ENCODE measurements at places on chromosomes 2 and 18.

- no peak for DNase-seq
These were observed 177.4 kb downstream of the RPIA start for GRCh38 chr2:88868861-88869260.

DNA sequence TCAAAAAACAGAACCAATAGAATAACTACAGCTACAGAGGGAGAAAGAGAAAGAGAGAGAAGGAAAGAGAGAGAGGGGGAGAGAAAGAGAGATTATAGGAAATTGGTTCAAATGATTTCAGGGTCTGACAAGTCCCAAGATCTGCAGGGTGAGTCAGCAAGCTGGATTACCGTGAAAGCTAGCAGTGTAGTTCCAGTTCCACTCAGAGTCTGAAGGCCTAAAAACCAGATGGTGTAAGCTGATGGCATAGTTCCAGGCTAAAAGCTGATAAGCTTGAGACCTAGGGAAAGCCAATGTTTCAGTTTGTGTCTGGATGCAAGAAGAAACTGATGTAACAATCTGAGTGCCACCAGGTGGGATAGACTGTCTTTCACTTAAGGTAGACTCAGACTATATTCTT, 397.7 kb downstream of the TRIB2 start:
- no peak for DNase-seq

GRCh38 chr18:63523660-63524059, 18.5 kb upstream of the SERPINB12 start:
- DNase-seq: no peak

- no peak for DNase-seq
These were observed 62.2 kb downstream of the PPP4R1 start for GRCh38 chr18:9552191-9552590.

- DNase-seq: no peak
These were observed 1196.1 kb upstream of the CDH2 start for GRCh38 chr18:29373000-29373399.

- no peak for DNase-seq
These were observed 88.0 kb downstream of the ITGB1BP1 start for GRCh38 chr2:9335322-9335832.

GRCh38 chr2:39902103-39902502, 123.0 kb upstream of the THUMPD2 start:
- DNase-seq: no peak

DNA sequence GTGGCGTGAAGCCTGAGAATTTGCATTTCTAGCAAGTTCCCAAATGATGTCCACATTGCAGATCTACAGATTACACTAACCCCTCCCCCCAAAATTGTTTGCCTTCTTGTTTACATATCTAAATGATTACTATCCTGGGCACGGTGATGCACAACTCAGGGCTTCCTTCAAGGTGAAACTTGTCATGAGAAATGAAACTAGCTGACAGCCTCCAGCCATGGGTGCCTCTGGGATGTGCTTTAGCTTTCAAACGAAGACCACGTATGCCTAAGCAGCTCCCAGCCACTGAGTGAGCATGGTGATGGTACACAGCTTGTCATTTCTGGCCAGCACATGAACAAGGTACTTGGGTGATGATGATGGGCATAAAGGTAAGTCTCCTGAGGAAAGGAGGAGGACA, 464.8 kb upstream of the DDX18 start:
- no peak for DNase-seq
